Left lung (tissue), 14 donors: ENCODE measurements at places on chromosomes 5 and 9. TPM values are rescaled to one million over a fixed set of nuclear protein-coding genes. Genes with fewer than 3 reads are reported as not detected.

GRCh38 chr5:131977212-131977604, 31.7 kb upstream of the MEIKIN start:
- DNase-seq, result no peak

DNA sequence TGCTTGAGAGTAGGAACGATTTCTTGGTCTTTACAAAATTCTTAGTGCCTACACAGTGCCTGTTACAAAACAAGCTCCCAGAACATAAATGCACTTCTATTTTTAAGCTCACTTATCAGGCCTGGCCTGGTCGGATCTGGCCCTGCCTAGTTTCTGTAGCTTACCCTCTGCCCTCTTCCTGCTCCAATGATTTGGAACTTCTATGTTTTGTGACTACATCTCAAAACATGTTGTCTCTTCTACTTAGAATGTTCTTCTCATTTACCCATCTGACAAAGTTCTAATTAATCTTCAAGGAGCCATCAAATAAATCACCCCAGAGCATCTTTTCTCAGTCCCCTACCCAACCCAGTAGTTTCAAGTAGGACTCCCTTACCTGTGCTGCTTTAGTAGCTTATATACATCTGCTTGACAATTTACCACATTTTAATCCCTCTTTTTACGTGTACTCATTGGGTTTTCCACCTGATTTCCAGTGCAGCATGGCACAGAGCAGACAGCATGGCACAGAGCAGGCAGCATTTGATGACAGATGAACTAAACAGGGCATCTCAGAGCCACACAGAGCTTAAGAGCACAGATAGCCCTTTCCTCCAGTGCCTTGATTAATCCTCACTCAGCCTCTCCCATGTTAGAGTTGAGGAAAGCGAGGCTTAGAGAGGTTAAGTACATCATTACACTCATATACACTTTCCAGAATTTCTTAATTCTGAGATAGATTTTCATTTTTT, 171.9 kb downstream of the MAPKAP1 start:
- no peak for DNase-seq

DNA sequence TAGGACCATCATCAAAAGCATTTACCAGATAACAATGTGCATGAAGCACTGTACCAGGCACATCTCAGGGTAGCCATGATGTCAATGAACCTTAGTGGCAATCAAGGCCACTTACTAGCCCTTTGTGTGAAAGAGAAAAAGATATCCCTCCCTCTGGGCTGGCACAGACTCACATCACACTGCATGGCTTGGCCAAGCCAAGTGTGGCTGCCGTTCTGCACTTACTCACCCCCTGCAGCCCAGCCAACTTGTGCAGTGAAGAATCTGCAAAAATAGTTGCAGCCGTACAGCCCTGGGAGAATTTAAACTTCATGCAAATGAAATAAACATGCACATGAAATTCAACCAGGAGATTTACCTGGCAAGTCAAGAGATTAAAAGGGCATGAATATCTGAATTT, 333.5 kb downstream of the DEPDC1B start:
- DNase-seq, result no peak

DNA sequence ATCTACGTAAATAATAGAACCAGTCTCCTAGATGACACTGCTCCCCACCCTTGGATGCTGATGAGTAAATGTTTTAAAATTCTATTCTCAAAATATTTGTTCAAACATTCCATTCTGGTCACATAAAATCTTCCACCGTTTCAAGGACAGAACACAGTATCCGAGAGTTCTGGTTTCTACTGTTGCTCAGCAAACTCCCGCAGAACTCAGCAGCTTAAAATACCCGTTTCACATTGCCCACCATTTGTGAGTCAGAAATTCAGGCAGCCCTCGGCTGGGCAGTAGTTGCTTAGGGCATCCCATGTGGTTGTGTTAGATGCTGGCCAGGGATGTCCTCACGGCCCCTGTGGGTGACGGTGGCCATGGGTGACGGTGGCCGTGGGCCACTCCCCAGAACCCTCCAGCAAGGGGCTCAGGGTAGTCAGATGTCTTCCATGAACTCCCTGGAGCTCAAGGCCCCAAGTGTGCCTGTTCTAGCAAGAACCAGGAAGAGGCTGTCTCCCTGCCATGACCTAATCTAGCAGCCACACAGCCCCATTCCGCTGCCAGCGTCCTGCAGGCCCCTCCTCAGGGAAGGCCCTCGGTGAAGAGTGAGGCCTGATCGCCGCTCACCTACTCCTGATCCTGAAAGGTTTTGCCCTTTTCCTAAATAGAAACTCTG, 17.4 kb downstream of the MGAT1 start:
- DNase-seq, result no peak

DNA sequence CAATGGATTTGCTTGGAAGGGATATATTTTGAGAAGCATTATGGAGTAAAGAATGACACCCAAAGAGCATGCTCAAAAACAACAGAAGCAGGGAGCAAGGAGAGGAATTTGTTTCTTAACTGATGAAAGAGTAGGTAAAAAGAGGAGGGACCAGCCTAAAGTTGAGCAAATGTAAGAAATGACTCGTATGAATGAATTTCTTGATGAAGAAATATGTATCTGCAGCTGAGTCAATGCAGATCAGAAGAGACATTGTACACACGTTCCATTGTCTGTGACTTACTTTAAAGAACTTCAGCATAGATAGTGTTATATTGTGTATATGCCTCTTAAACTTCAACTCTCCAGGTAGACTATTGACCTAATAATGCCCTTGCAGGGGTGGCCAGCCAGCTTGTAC, 112.7 kb upstream of the NREP start:
- DNase-seq, result no peak

- no peak for DNase-seq
Observed at GRCh38 chr5:134242146-134242545, 16.3 kb upstream of the PPP2CA start.

- no peak for DNase-seq
Observed at GRCh38 chr5:175616083-175616482, 41.8 kb upstream of the HRH2 start.

- DNase-seq, result no peak
Observed at GRCh38 chr5:97559827-97560598, 377.0 kb upstream of the RIOK2 start.

DNA sequence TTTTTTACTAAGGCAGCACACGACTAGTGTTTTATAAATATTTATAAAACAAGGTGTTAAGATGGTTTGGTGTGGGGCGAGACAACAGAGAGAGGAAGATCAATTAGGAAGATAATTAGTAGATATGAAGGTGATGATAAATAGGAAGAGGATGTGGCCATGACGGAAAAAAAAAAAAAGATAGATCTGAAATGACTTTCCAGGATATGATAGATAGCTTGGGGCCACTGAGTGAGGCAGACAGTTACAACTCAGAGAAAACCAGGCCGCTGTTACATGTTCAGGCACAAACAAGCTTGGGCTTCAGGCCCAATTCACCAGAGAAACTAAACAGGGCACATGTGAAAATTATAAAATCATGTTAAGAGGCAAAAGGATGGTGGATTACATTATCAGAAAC, 43.2 kb downstream of the KIAA0825 start:
- no peak for DNase-seq

DNA sequence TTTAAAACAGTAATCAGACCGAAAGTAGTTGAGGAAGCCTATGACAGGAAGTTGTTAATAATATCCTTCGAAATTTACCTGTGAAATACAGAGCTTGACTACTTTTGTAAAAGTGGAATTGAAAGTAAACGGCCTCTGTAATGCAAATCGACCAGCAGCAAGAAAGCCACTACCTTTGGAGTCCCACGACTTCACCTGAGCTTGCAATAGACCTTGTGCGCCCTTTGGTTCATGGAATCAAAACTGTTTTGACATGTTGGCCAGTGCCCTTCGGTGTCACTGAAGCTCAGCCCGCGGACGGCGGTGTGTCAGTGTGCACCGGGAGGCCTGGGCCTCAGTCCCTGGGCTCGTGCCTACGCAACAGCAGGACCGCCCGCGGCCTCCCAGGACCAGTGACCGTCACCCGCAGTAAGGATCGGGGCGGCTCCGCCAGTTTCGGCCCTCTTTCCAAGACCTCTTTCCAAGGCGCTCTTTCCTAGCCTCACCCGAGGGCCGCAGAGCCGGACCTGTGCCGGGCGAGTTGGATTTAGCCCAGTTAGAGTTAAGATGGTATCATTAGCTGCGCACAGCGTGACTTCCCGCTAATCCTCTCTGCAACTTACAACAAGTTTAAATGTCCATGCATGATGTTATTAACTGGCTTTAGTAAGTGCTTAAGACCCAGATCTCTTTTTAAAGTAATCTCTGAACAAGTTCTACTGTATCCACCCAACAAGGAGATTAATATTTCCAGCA, 223.3 kb downstream of the MEF2C start:
- no peak for DNase-seq

DNA sequence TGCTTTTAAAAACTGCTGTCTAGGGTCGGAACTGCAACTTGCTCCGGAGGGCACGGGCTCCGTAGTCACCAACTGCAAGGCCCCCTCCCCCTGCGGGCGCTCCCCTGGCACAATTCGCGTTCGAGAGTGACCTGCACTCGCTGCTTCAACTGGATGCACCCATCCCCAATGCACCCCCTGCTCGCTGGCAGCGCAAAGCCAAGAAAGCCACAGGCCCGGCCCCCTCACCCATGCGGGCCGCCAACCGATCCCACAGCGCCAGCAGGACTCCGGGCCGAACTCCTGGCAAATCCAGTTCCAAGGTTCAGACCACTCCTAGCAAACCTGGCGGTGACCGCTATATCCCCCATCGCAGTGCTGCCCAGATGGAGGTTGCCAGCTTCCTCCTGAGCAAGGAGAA, 64.2 kb upstream of the GAS1 start:
- DNase-seq, result no peak

Gene GCNT4
- 1.1 TPM for polyA plus RNA-seq

Gene DRD1
- polyA plus RNA-seq, result 0.11 TPM

Gene CA9
- 1.3 TPM for polyA plus RNA-seq
